ENCODE measurements at places on chromosomes 3 and 15.

- DNase-seq, result no peak
Measured at GRCh38 chr3:106957029-106957428, 420.2 kb upstream of the CCDC54 start.

DNA sequence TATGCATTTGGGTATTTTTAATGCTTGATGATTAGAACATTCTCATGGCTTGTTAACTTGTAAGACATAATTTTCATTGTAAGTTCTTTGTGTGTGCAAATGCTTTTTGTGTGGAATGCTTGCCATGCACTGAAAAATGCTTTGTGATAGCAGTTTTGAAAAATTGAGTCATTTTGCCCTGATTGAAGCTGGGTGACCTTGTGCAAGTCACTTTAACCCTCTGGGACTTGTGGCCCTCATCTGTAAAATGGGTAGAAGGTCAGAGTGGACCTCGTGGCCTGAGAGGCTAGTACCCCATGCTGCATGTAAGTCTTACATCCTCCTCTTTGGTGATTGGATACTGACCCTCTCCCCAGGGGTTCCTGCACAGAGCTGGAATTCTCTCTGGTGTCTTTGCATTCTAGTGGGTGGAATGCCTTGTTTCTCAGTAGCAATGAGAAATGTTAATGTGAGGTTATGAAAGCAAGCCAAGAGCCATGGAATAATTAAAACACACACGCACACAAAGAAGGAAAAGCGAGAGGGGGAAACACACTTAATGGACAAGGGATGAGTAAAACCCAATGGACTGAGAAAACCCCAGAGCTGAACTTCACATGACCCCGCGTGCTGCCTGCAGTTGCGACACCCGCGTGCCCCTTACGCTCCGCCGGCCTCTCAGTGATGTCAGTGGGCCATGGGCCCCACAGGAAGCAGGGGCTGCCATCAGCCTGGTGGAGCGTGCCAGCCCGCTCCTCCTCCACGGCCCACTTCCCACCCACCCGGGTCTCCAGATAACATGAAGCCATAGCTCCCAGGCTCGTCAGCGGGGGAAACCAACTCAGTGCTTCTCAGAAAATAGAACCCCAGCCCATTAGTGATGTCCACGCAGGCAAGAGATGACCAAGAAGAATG lies 44.0 kb downstream of the SMAD3 start:
- DNase-seq, result peak; percentile 100

DNA sequence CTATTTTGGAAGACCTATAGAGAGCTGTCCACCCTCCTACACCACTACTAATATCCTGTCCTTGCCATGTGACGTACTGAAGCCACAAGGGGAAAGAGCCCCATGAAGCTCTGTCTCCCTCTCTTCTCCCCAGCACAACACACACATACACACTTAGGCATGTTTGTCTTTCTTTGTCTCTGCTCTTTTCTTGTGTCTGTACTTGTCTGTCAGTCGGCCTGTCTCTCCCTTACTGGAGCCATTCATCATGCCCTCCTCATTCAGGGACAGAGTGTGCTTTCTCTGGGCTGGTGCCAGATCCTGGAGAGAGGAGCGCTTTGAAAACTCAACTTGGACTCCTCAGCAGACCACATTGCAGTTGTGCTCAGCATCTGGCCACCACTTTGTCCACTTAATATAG lies 47.6 kb downstream of the PSMD6 start:
- DNase-seq, result no peak

GRCh38 chr3:115359536-115359935 lies 212.4 kb upstream of the ZBTB20 start:
- DNase-seq, result no peak

GRCh38 chr3:102480139-102480538 lies 45.3 kb downstream of the ZPLD1 start:
- DNase-seq, result no peak

GRCh38 chr3:156448300-156448699 lies 106.6 kb downstream of the SSR3 start:
- no peak for DNase-seq

GRCh38 chr15:55627730-55628368 lies 39.7 kb upstream of the PYGO1 start:
- DNase-seq, result peak; percentile 68

GRCh38 chr3:178255315-178255714 lies 280.9 kb upstream of the KCNMB2 start:
- DNase-seq, result no peak

DNA sequence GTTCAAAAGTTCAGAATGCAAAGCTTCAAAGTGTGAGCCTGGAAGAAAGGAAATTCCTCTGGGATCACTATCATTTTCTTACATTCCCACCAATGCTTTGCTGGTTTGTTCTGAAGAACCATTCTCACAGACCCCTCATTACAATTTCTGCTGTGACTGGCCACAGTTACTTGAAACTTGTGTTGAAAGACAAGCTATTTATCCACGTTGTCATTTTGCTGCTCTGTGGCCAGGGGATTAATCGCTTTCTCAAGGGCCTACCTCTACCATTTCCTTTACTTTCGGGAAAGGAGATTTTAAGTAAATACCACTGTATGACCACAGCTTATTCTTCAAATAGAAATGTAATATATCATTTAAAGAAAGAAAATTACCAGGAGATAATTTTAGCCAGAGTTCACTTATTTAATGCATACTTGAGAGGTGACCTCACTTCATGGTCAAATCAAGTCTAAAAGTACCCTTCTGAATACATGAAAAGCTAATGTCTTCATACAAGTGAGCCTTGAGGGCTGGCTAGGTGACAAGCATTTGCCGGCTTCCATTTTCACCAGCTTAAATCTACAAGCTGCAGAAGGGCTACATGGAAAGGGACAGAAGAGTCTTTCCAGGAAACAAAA lies 69.8 kb upstream of the ROBO2 start:
- DNase-seq, result no peak

DNA sequence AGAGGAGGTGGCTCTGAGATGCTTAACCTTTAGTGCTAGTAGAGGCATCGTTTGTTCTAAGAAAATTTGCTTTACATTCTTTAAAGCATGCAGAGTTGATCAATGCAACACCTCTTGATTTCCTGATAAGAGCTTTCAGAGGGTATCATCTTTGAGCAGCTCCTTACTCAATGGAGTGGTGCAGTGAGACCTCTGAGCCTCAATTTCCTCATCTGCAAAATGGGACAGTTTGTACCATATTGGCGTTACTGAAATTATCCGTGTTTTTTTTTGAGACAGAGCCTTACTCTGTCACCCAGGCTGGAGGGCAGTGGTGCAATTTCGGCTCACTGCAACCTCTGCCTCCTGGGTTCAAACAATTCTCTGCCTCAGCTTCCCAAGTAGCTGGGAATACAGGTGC lies 1.6 kb upstream of the TMEM42 start:
- DNase-seq, result no peak

- DNase-seq, result peak; percentile 67
Measured at GRCh38 chr3:105812194-105812586, 56.6 kb downstream of the CBLB start.

- DNase-seq, result no peak
Measured at GRCh38 chr15:72445426-72445825, 28.7 kb upstream of the ARIH1 start.

DNA sequence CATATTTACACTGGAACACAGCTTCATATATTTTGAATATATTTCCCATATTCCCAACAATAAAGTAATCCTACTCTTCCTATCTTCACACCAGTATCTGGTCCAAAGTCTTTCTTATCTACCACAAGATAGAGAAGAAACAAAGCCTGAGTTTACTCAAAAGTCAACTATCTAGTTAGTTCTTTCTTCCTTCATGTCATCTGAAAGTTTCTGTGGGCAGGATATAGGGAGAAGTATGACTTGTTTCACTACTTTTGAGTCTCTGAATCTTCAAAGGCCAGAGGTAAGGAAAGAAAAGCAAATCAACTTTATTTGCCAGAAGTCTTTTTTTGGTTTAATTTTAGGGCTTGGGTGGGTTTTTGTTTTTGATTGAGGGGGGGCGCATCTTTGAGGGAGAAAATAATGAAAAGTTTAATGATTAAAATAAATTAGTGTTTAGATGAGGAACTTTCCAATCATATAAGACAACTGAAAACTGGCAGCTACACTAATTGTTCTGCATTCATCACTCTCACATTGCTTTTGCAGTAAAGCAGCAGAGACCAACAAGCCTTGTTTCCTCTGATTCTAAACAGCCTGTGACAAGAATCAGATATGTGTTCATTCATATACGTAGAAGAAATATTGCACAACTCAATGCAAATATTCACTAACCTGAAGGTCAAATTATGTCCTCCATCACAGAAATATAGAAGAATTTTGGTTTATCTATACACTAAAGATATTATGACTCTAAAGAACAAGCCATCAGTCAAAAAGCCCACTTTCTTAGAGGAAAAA lies 421.4 kb downstream of the SHQ1 start:
- DNase-seq, result no peak

GRCh38 chr3:41698898-41699297 lies 263.0 kb downstream of the ULK4 start:
- DNase-seq, result no peak

- DNase-seq, result no peak
Measured at GRCh38 chr3:196519718-196520082, 4.6 kb upstream of the SMCO1 start.

GRCh38 chr15:67093504-67093862 lies 28.1 kb downstream of the SMAD3 start:
- no peak for DNase-seq

DNA sequence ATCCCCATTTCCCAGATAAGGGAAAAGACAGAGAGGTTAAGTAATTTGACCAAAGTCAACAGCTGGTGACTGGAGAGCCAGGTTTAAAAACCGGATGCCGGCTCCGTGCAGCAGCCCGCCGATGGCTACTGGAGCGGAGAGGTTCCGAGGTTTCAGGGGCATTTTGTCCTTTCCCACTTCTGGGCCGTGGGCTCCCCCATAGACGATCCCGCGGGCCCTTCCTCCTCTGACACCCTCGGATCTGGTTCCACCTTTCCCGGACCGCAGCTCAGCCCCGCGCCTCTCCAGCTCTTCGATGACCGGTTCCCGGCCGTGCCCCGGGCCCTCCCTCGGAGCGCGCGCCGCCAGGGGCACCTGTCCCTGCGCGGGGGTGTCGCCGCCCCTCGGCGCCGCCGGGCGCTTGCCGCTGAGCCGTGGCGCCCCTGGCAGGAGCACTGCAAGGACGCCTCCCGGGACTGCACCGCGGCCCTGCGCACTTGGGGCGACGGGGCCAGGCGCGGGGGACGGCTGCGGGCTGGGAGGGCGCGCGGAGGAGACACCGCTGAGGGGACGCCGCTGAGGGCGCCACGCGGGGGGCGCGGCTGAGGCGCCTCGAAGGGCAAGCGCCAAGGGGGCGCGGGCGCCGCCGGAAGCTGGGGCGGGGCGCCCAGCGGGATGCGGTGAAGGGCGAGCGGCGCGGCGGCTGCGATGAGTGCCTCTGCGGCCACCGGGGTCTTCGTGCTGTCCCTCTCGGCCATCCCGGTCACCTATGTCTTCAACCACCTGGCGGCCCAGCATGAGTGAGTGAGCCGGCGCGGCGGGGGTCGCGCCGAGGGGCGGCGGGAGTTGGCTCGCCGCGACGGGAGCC lies at the start of gene TM6SF1:
Gene TM6SF1 (plus strand): TSS at position 652 of the 847 bp plus-strand sequence. CDS start 36 bp downstream, at position 688.
- no peak for DNase-seq

DNA sequence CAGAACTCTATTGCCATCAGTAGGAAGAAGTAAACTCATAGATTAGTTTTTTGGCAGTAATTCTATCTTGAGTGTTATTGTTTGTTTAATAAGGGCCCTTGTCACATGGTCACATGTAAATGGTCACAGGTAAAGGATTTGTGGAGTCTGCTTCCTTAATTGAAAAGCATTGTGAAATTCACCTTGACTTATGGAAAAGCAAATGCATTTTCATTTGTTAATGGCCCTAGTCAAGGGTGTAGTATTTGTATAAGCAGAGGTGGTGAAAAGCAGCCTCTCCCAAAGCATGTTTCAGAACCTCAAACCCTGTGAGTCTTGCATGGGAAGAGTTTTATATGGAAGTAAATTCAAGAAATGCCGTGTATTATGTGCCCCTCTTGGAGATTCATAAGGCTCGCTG lies 197.5 kb upstream of the NR2E3 start:
- no peak for DNase-seq

DNA sequence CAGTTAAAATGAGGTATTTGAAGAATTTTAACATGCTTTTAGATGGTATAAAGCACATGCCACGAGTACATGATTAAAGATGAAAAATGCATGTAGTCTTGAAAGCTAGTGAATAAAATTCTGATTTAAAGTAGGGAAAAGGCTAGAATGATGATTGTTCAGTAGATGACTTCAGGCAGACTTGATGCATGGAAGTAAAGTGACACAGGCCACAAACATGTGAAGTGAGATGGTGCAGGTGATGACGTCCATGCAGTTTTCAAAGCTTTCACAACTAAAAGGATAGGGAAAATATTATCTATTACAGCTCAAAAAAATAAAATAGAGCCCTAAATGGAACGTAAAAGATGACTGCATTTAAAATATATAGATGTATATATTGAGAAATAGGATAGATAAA lies 140.9 kb downstream of the TFG start:
- no peak for DNase-seq

GRCh38 chr15:76339305-76340197 lies 3.0 kb downstream of the ISL2 start:
- DNase-seq, result no peak

DNA sequence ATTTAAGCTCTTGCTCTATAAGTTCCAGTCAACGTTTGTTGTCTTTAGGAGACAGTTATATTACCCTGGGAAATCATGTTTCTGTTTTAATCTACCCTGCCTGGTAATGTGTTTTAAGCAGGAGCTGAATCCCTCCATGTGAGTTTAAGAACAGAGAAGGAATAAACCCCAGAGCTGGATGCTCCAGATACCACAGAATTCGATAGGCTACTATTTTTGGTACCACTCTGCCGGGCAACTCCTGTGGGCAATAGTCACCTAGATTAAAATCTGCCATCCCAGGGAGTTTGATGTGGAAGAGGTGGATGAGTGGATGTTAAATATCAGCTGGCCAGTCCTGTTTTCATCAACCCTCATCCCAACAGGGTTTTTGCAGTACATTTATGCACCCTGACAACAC lies 20.4 kb downstream of the NUDT16 start:
- no peak for DNase-seq

DNA sequence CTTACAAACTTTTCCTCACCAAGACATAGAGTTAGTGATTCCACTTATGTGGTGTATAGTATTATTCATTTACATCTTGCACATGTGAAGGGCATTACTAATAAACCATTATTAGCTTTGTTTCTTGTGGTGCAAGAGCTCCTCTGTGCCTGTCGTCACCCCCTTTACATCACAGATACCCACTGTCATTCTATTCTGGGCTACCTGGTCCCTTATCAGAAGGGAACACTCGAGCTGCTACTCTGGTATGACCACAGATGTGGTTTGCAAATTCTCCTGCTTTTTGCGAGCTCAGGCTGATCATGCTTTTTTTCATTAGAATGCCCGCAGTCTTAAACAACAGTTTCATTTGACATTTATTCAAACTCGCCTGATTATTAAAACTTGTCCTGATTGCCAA lies 13.9 kb upstream of the SENP2 start:
- DNase-seq, result no peak

- DNase-seq, result peak; percentile 42
Measured at GRCh38 chr3:192514081-192514753, 213.1 kb downstream of the FGF12 start.

DNA sequence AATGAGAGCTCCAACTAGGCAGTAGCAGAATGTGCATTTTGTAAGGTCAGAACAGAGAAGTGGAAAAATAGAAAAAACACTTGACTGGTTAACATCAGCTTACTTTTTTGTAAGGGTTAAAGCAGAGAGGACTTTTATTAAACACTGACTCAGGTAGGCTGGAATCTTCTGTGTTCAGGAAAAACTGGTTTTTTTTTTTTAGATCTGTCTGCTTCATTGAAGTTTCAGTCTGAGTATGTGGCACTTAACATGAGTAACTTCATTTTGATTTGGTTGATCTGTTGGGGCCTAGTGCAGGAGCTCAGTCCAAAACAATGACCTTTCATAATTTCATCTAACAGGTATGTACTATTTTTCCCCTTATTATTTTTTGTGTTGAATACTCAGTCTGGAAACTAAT lies 141.1 kb downstream of the DOCK3 start:
- DNase-seq, result peak; percentile 28
